ENCODE measurements at places on chromosomes 13 and 19. TPM values are rescaled to one million over a fixed set of nuclear protein-coding genes. Genes with fewer than 3 reads are reported as not detected.

The USF2 gene
- polyA plus RNA-seq: 88.2 TPM

The COL4A1 gene
- 18.8 TPM for polyA plus RNA-seq

The ZNF653 gene
- 9.8 TPM for polyA plus RNA-seq

The TMEM147 gene
- 131 TPM for polyA plus RNA-seq

The MED4 gene
- polyA plus RNA-seq: 51.1 TPM

The ZNF534 gene
- not detected for polyA plus RNA-seq

DNA sequence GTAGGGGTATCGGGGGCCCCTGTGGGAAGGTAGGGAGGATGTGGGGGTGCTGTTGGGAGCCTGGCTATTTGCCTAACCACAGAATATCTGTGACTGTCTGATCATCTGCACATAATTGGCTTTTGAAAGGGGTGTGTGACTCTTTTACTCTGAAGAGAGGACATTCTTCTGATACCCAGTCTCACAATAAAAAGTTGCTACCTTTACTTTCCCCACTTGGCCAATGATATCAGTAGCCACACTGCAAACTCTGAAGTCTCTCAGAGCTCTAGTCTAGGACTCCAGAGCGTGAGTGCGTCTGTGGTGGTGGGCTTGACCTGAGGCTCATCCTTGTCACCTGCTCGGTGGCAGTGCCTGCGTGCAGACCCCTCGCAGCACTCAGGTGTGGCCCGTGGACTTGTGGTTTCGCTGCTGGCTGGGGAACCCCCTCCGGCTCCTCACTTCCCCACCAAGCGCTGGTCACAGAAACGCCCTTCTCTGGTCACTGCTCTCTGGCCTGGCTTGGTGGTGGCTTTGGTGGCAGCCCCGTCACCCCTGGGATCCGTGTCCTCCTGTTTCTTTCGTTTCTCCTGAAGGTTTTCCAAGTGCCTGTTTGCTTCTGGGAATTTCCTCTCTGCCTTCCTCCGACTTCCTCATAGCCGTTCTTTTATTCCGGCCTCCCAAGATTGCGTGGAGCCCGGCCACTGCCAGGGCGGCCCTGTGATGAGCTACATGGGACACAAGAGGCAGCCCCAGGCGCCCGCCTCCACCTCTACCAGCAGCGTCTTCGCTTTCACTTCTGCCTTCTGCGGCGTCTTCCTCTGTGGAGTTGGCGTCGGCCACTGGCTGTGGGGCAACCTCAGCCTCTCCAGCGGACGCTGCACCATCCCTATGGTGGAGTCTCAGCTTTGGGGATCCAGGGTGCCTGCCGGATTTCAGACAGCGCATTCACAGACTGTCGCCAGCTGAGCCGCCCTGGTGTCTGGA is 78.0 kb downstream of the ATP11A start:
- no peak for DNase-seq

DNA sequence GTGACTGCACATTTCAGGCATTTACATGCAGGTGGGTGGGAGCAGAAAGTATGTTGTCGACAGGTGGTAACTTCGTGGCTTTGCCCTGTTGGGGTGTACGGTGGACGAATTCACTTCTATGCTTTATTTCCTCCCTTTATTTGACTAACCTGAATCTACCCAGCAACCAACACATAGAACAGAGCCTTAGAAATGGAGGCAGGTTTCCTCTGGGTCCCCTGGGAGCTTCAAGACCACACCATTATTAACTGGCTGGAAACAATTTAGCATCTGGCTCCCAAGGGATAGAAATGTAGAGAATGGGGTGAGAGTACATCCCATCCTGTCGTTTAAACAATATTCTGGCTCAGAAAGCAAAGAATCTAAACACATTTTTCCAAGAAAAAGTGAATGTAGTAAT is 244.4 kb downstream of the DLEU7 start:
- DNase-seq: no peak

- DNase-seq: no peak
Observed at GRCh38 chr13:45441633-45442032, 23.1 kb upstream of the COG3 start.

DNA sequence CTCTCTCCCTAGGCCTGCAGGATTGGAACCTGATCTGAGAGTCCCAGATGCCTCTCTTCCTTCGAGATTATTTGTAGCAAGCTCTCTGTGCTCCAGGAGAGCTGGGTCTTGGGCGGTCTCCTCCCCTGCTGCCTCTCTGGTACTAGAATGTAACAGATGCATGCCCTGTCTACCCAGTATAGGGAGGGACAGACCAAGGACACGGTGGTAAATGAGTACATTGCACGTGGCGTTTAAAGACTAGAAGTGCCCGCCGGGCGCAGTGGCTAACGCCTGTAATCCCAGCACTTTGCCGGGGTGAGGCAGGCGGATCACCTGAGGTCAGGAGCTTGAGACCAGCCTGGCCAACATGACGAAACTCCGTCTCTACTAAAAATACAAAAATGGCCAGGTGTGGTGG is 11.7 kb downstream of the SLC27A1 start:
- DNase-seq: no peak

GRCh38 chr19:33296488-33296971 is 5.8 kb downstream of the CEBPA start:
- DNase-seq: no peak

- DNase-seq: no peak
Observed at GRCh38 chr13:23443878-23444277, 10.4 kb upstream of the SACS start.

DNA sequence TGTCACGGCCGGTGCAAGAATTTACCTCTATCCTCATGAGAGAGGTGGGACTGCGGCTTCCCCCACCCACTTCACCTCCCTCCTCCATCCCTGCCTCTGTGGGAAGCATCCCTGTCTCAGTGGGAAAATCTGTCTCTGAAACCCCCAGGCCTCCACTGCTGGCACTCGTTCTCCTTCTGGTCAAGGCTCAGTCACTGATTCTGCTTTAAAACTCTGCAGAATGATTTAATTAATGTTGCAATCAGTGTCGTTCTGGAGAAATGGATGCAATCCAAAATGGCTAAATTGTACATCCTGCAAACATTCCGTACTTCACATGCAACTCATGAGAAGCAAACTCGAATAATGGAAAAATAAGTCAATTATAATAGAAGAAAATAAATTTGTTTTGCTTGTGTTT is 5.6 kb downstream of the RASL11A start:
- no peak for DNase-seq

GRCh38 chr13:75372923-75373841 is 108.8 kb downstream of the TBC1D4 start:
- no peak for DNase-seq

GRCh38 chr13:36997716-36998427 is 1.3 kb downstream of the ALG5 start:
- no peak for DNase-seq

GRCh38 chr13:113413898-113414282 is 39.4 kb downstream of the ADPRHL1 start:
- no peak for DNase-seq

DNA sequence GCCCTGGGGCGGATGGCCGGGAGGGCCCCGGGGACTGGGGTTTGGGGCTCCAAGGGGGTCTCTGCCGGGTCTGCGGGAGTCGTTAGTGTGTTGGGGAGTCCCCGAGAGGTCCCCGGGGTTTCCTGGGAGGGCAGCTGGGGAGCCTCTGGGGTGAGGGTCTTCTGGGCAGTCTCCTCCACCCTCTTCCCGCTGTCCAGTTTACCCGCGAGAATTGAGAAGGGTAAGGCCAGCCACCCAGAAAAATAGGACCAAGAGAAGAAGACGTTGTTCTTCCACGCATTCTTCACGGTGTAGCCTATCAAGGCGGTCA is 1.0 kb upstream of the ETFB start:
- no peak for DNase-seq

DNA sequence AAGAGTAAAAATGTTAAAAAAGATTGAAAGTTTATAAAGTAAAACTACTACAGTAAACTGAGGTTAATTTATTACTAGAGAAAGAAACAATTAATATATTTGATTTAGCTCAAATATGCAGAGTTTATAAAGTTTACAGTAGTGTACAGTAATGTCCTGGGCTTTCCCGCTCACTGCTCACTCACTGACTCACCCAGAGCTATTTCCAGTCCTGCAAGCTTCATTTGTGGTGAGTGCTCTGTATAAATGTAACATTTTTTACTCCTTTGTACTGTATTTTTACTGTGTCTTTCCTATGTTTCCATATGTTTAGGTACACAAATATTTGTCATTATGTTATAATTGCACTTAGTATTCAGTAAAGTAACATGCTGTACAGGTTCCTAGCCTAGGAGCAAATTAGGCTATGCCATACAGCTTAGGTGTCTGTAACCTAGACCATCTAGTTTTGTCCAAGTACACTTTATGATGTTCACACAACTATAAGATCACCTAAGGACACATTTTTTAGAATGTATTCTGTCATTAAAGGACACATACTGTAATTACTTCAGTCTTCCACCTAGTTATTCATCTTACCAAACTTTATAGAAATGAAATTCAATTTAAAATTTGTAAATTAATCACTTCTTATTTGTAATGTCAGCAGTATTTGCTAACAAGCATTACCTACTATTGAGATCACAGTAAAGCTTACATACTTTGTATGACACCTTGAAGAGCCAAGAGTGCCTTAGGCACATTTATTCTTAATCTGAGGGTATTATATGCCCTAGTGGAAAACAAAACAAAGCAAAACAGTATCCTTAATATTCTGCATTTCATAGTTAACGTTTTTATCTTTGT is 683.4 kb downstream of the PCDH9 start:
- DNase-seq: no peak

DNA sequence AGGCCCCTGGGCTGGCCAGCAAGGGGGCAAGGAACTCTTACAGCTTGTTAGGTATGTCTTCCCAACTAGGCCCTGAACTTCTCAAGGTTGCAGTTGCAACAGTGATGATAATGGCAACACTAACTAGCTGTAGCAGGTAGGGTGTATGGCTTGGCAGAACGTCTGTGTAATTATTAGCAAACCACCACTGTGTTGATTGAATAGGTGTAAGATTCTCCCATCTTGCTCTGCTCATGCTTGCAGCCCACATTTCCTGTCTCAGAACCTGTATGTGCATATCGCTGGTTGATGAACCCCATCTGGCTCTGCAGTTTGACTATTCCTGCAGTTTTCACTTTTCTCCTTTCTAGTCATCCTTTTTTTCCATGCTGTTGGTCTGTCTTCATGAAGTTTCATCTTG is 178.8 kb downstream of the KATNAL1 start:
- DNase-seq: no peak

GRCh38 chr19:4660993-4661392 is 9.1 kb downstream of the MYDGF start:
- no peak for DNase-seq

Data from stomach (tissue), 19 donors.